ENCODE measurements at places on chromosomes 1 and 21. TPM values are rescaled to one million over a fixed set of nuclear protein-coding genes. Genes with fewer than 3 reads are reported as not detected.

Gene SPRR2A
- total RNA-seq: not detected

Gene ANXA9
- not detected for total RNA-seq

Gene GNAI3
- 7.6 TPM for total RNA-seq

Gene PGBD5
- total RNA-seq: under 0.01 TPM

Gene PTCH2
- total RNA-seq: 0.10 TPM

Gene KRTAP7-1
- total RNA-seq: not detected

Gene IL20
- total RNA-seq: not detected

Gene CD52
- total RNA-seq: not detected

Gene C1orf167
- 0.24 TPM for total RNA-seq

Gene PEAR1
- 7.7 TPM for total RNA-seq

Gene OR2M3
- not detected for total RNA-seq

Gene JAM2
- 1.4 TPM for total RNA-seq
